ENCODE measurements at places on chromosomes 1 and 21.

- DNase-seq: no peak
Observed at GRCh38 chr1:12356004-12356890, 126.4 kb downstream of the VPS13D start.

DNA sequence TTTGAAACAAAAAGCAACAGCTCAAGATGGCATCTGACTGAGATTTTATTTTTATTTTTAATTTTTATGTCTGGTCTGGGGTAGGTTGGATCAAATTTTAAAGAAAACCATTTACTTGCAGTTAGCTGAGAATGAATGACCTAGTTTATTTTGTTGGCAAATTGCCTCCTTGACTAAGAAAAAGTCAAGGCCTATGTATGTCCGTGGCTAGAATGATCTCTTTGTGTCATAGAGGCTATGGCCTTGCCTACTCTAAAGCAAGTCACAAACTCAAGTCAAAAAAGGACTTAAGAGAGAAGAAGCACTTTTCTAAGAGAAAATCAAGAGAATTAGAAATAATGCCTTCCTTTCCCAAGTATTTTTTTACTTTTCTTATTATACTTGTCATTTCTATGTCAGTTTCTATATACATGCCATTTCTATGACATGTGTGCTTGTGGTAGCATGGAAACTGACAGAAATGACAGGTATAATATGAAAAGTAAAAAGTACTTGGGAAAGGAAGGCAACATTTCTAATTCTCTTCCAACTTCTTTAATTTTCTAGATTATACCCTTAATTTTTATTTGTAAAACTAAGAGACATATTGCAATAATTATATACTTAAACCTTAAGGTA lies 136.7 kb downstream of the CENPF start:
- DNase-seq: no peak

DNA sequence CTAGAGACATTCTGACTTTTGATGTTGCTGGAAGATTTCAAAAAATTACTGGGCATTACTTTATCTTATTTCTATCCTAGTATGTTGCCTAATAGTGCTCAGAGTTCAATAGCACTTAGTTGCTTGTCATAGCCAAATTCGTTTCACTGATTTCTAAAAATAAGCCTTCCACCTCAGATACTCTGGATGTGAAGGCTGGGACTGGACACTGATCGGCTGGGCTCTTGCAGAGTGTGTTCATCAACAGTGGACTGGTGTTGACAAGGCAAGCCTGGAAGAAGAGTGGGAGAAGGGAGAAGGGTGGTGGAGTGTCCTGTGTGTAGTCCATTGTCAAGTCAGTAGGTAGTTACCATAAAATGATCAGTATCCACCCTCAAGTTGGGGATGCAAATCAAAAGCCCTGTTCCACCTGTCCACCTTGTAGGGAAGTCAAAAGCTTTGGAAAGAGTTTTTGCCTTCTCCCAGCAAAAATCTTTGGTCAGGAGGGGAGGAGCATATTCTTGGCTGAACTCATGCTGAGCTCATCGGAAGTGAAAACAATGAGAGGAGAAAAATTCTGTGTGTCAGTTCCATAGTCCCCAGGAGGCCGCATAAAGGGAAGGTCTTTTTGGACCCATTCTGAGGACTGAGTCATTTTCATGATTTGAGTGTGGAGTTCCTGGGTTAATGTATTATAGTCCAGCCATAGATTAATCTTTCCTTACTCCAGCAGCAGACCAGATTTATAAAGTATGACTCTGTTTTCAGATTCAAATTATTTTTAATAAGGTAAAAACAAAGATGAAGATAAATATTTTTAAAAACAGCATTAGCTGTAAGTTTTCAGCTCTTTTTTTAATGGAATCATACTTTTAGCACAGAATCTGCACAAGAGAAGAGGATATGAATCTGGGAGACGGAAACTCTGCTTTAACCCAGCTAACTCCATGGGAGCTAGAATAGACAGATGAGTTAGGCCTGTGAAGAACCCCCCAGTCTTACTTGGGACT lies 99.5 kb upstream of the BMP8A start:
- no peak for DNase-seq

DNA sequence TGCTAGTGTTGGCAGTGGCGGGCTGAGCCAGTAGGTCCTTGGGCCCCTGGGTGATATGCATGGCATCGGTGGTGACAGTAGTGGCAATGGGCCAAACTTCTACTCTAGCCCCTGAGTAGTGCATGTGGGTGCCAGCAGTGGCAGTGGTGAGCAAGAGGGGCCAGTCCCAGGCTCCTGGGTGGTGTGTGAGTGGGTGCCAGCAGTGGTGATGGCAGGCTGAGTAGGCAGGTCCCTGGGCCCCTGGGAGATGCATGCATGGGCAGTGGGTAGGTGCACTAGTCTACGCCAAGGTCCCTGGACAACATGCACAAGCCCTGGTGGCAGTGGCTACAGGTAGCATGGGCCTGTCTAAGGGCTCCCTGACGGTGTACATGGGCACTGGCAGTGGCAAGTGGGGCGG lies 24.6 kb upstream of the TTC22 start:
- no peak for DNase-seq

- DNase-seq: no peak
Observed at GRCh38 chr1:31436596-31437432, 23.8 kb downstream of the SERINC2 start.

GRCh38 chr1:204970937-204971336 lies 72.1 kb upstream of the CNTN2 start:
- no peak for DNase-seq

DNA sequence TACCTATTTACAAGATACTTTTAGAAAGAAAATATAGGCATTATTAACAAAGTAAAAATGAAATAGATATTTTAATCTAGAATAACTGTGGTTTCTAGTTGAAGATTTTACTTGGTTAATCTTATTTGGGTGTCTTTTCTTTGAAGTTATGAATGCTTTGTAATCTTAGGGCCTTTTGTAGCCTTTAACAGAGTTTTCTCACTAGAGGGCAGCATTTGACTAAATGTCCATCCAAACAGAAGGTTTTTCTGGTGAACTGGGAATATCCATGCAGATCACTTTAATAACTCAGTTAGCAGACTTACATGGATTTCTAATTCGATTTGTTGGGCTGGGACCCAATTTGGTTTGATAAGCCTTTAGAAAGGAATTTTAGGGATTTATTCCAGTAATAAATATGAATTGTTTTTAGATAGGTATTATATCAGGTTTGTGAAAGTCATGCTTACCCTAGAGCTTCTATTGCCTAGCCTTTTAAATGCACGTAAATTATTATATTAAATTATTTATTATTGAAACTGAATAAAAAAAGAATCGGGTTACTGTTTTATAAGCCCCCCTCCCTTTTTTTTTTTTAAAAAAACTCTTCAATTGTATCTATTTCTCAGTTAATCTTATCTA lies 119.7 kb downstream of the ZNF326 start:
- DNase-seq: no peak

DNA sequence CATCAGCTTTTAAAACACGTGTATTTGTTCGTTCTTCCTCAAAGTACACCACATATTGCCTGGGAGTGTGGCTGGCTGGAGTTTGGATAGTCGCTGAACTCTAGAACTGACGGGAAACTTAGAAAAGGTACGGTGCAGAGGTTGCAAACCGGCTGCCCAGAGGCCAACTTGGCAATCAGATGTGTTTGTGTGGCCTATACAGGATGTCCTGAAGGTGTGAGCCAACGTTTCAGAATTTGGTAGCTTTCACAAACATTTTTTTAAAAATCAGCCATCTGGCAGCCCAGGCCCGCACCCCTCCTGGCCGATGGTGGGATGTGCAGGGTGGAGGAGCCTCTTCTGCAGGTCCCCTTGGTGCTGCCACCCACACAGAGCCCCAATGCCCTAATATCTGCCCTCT lies 73.6 kb upstream of the SLC25A33 start:
- DNase-seq: no peak

- no peak for DNase-seq
Observed at GRCh38 chr1:15411593-15412137, 2.0 kb downstream of the EFHD2 start.

- DNase-seq: no peak
Observed at GRCh38 chr1:173137107-173137706, 69.9 kb downstream of the TNFSF4 start.

DNA sequence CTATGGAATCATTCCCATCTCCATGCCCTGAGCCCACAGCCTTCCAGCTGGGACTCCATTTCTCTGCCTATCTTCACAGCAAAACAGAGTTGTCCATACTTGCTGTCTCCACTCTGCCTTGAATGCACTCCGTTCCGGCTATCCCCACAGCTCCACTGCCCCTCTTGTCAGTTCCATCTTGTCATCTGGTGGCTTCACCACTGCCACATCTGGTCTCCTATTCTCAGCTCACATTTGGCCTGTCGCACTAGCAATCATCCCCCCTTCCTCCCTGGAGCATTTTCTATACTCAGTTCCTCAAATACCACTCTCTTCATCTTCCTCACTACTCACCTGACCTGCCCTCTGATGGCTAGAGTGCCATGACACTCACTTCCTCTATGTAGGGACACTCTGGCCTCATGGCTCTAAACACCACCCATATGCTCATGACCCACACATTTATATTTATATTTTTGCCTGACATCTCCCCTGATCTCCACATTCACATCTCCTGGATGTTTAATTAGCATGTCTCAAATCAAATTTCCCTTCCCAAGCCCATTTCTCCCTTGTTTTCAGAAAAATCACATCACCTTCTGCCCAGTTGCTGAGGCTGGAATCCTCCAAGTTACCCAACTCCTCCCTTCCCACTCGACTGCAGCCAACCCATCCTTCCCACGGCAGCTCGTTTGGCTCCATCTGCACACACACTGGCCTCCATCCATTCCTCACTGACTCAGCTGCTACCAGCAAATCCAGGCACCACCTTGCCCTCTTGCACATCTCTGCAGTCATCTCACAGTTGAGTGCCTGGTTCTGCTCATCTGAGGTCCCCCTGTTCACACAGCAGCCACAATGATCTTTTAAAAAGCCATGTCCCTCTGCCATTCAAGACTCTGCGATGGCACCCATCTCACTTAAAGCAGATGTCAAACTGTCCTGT lies 6.1 kb downstream of the ZNF692 start:
- no peak for DNase-seq

DNA sequence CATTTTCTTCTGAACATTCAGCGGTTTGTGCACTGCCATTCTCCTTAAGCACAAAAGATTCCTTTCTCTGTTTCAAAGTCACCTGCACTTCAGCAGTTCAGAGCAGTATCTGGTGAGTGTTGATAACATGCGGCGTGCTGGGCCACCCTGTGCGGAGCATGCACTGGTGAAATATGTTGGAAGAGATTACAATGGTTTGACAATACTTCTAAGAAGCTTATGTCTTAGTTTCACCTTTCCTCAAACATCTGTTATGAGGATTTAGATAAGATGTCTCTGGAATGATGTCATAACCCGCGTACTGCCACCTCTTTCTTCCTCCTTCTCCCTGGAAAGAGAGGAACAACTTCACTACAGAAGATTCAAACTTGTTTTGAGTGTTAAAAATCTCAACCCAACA lies 650.3 kb downstream of the AJAP1 start:
- no peak for DNase-seq

DNA sequence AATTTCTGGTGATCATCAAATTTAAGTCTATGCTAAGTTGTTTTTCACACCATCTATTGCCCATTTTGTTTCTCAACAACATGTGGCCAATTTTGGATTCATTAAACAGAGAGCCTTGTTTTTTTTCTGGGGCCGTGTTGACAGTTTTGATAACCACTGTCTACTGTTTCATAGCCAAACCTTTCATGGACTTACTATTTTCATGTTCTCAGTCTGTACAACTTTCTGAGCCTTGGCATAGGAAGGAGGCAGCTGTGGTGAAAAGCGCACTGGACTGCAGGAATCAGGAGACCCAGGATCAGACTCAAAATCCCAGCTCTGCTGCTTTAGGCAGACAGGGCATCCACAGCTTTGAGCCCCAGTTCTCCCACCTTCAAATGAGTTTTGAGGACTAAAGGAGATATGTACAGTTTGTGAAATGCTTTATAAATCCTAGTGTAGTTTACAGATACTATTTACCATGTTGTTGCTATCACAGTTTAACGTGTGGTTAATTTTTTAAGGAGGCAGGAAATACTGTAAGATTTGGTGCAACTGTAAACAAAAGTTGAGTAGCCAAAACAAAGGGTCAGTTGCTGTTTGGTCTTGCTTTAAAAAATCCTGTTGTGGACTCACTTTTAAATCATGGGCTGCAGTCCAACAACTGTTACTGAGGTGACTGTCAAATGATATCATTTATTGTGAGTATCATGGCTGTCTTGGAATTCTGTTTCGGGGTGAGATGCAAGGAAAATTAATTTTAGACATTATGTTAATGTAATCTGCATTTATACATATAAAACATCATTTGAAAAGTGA lies 2.9 kb downstream of the MACO1 start:
- no peak for DNase-seq

- DNase-seq: no peak
Observed at GRCh38 chr1:67536957-67537666, 106.9 kb upstream of the SERBP1 start.

GRCh38 chr1:8789314-8790214 lies 27.9 kb downstream of the RERE start:
- no peak for DNase-seq

GRCh38 chr1:197465528-197466327 lies 197.7 kb downstream of the CRB1 start:
- no peak for DNase-seq

GRCh38 chr1:76075877-76076276 lies 1.3 kb downstream of the ST6GALNAC3 start:
- DNase-seq: no peak

- no peak for DNase-seq
Observed at GRCh38 chr21:20010691-20011200, 987.5 kb upstream of the NCAM2 start.

DNA sequence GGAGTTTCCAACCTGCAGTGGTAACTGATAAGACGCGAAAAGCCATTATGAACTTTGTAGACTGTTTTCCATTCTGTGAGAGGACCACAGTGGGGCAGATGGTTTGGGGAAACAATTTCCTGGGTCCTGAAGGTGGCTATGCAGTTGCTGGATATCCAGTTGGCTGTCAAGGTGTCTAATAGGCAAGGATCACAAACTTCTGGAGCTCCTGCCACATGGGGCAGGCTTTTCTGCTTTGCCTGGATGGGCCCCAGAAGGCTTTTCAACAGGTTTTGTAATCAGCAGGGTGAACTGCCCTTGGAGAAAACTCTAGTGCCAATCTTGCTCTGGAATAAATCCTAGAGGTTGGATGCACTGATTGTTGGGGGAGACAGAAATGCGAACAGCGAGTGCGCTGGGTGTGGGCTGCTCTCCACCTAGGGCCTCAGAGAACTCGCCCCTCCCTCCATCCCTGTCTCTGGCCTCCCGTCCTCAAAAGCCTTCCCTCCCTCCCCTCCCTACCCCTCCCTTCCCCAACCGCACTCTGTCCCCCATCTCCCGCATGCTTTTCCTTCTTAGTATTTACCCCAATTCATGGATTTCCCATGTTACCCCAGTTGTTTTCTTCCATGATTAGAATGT lies 210.3 kb upstream of the USP24 start:
- DNase-seq: no peak

DNA sequence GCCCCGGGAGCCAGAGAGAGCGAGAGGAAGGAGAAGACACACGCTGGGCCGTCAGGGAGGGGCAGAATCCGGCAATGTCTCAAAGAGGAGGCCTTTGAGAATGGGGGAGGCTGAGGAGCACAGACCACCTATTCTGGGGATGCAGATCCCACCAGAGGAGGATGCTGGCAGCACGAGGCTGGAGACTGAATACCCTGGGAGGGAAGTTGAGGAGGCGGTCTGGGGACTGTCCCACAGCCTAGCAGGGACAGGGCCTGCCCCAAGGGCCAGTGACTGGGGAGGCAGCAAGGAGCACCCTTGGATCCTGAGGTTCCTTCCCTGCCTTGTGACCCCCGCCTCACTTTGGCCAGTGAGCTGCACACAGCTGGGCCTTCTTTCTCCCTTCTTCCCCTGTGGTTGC lies 49.2 kb downstream of the SLC37A1 start:
- no peak for DNase-seq

Measured in activated CD4-positive, alpha-beta T cell treated with anti-CD3 and anti-CD28 coated beads, Interleukin-2, amount 50 U/mL, for 24 hours (primary cell).